ENCODE measurements at places on chromosomes 2 and 18. TPM values are rescaled to one million over a fixed set of nuclear protein-coding genes. Genes with fewer than 3 reads are reported as not detected.

DNA sequence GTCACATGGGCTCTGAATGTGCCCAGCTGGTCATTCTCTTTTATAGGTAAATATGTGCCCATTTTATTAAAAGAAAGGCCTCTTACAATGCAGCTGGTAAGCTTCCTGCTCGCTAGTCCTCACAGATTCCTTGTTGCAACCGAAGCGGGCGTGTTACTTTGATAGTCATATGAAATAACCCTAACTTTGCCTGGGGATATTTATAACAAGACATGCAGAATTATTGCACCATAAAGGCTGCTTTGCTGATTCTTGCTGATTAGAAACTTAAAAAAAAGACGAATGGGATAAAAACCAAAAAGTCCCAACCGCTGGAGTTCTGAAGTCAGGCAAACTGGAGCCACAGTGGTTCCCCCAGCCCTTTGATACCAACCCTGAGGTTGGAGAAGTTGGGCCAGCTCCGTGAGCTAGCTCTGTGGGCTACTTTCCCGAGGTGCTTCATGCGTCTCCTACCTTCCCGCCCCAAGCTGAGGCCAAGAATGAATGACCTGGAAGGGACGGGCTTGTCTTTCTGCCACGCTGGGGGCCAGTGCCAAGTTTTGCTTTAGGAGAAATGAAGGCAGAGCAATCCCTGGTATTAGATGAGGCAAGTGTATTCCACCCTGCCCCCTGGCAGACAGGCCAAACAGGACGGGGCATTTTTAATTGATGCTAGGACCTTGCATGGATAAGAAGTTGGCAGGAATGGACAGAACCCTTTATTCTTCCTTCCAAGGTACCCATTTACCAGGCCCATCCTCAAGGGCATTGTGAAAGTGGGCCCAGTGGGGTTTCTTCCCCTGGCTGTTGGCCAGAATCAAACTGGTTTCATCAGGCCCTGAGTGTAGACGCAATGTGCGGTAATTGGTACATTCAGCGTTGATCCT lies 140.4 kb downstream of the KCTD1 start:
- DNase-seq: no peak
- no peaks in the 10 kb centered on the region for H3K36me3 ChIP-seq
- no peak overlapping the region for H3K27ac ChIP-seq
- H3K4me1 ChIP-seq: no peaks in the 10 kb centered on the region

DNA sequence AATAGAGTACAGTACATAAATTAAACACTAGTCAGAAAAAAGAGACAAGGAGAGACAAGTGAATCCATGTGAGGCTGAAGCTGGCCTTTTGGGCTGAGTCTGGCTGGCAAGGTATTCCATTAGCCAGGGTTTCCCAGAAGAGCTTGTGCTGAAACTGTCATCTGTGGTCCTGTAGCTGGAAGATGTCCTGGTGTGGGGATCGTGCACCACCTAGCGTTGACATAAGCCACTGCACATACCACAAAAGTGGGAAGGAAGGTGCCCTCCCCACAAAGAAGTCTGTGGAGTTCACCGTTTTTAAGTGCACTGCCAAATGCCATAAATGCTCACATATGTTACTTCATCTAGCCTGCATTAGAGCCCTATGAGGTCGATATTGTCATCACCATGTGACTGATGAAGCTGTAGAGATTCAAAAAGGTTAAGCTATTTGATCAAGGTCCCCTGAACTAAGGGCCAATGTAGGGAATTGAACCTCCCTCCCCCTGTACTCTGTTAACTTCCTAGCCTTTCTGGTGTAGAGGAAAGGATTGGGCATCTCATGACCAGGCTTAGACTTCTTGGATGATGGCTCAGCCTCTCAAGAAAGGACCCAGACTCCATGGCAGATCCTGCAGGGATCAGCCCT lies 31.9 kb upstream of the GALNT14 start:
- no peaks in the 10 kb centered on the region for H3K4me1 ChIP-seq
- no peaks in the 10 kb centered on the region for H3K36me3 ChIP-seq
- DNase-seq: peak; percentile 36
- no peak overlapping the region for H3K27ac ChIP-seq

DNA sequence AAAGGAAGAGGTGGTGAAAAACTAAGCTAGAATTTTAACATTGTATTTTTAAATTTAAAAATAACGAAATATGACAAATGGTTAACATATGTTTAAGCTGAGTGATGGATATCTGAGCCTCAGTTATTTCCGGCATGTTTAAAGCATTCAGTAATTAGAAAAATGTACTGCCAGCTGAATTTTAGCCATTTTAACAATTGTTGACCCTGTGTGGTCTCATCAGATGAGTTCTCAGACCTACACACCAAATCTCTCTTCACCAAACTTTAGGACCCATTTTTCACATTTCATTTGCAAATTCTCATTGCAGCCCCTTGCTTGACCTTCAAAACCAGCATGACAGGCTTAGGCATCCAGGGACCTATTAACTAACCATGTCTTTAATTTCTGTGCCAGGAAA lies 91.5 kb upstream of the RGPD4 start:
- H3K27me3 ChIP-seq: no peaks in the 10 kb centered on the region
- H3K4me1 ChIP-seq: no peaks in the 10 kb centered on the region
- no peak overlapping the region for H3K27ac ChIP-seq
- no peak for DNase-seq
- no peaks in the 10 kb centered on the region for H3K36me3 ChIP-seq

DNA sequence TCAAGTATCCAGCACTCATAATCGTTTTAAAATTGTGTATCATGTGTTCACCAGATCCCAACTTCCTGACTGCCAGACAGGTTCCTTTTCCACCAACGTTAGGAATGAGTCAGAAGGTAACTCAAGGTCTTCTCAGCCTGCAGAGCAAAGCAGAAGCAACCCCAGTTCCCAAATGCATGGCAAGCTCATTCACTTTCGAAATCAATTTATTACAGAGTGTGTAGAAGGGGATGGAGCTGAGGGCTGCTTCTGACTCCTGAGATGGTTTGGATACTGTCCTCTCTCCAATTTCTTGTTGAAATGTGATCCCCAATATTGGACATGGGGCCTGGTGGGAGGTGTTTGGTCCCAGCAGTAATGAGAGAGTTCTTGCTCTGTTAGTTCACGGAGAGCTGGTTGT lies 114.5 kb downstream of the PIEZO2 start:
- no peak overlapping the region for H3K27ac ChIP-seq
- H3K36me3 ChIP-seq: no peaks in the 10 kb centered on the region
- H3K4me1 ChIP-seq: no peaks in the 10 kb centered on the region
- DNase-seq: no peak
- H3K27me3 ChIP-seq: peaks cover 4% of the 10 kb centered on the region

DNA sequence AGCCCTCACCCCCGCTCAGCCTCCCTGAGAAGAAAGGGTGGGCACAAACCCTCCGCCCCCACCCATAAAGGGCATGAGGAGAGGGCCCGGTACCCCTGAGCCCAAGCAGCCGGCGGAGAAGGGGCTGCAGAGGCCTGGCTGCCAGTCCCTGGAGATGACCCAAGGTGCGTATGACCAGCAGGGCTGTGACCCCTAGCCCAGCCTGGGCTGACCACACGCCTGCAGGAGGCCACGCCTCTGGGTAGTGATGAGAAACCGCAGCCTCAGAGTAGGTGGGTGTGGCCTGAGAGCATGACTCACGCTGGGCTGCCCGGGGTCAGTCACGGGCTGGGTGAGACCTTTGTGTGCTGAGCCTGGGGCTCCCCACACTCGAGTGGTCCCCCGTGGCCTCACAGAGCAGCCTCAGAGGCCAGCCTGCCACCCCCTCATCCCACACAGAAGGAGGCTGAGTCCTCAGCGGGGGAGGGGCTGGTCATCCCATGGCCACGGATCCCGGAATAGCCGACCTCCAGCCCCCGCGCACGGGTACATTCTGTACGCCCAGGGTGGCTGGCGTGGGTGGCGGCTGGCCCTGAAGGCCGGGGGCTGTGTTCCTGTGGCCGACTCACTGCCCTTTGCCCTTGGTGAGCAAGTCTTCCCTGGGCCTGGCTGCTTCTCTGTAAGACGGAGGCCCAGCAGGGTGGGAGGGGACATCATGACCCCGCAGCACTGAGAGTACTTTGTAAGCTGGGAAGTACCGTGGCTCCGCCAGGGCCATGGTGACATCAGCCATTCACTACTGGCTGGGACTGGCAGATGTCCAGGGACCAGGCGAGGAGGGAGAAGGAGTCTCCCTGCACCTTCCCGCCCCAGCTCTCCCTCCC lies 110.8 kb upstream of the OTOS start:
- H3K36me3 ChIP-seq: no peaks in the 10 kb centered on the region
- peaks cover 49% of the 10 kb centered on the region for H3K4me1 ChIP-seq
- H3K27me3 ChIP-seq: no peaks in the 10 kb centered on the region
- H3K27ac ChIP-seq: peak overlapping the region; percentile 92
- peak overlapping the region; percentile 48 for H3K4me3 ChIP-seq
- peak; percentile 90 for DNase-seq

- no peak overlapping the region for H3K4me3 ChIP-seq
- peaks cover 31% of the 10 kb centered on the region for H3K4me1 ChIP-seq
- DNase-seq: no peak
Measured at GRCh38 chr2:234997389-234997788, 45.6 kb downstream of the SH3BP4 start.

DNA sequence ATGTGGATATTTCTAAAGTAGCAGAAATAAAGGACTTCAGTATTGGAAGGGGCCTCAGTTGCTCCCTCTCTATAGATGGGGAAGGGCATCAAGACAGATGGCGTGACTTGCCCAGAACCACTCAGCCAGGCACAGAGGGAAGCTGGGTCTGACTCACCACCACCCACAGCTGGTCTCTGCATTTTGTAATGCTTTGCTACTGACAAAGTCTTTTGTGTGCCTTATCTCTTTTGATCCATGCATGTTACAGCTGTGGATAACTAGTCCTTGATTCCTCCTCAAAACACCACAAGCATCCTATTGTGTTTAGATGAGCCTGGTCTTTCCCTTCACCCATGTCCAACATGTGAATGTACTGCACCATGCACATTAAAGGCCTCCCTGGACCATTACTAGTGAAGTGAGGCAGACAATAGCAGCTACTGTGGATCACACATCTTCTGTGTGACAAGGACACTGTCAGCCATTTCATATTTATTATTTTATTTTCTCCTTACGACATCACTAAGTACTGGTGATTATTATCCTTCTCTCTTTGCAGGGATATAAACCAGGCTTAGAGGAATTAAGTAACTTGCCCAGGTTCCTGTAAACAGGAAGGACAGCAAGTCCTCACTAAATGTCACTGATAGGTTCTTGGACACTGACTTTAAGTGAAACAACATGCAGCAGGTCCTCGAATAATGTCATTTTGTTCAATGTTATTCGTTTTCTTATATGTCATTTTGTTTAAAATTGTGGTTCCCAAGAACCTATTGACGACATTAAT lies 29.6 kb upstream of the IL37 start:
- H3K4me3 ChIP-seq: no peak overlapping the region
- no peaks in the 10 kb centered on the region for H3K36me3 ChIP-seq
- H3K27me3 ChIP-seq: peaks cover 15% of the 10 kb centered on the region
- H3K27ac ChIP-seq: no peak overlapping the region
- no peaks in the 10 kb centered on the region for H3K4me1 ChIP-seq

DNA sequence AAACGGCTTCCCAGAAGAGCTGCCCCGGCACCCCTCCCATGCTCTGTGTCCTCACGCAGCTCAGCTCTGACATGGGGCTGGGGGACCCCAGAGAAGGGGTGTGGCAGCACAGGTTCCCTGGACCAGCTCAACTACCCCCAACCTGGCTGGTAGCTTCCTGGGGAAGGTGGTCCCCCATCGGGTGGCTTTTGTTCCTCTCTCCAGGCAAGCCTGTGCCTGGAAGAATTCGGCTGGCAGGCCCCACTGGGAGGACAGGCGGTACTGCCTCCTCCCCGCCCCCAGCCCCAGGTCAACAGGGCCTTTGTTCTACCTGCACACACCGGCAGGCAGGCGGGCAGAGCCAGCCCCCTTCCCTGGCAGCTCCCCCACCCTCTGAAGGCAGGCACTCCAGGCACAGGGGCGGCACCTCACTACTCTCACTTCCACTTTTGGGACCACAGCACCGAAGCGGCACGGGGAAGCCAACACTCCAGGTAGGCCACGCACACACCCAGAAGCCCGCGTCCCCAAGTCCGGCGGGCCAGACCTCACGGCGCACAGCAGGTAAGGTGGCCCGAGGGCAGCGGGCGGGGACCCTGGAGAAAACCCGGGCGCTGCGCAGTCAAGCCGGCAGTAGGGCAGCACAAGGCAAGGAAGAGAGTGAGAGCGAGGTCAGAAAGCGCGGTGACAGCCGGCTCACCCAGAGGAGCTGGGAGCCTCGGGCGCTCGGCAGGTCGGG lies 1.3 kb downstream of the HS6ST1 start:
- no peaks in the 10 kb centered on the region for H3K36me3 ChIP-seq
- H3K4me1 ChIP-seq: peaks cover 65% of the 10 kb centered on the region
- H3K27me3 ChIP-seq: no peaks in the 10 kb centered on the region
- H3K4me3 ChIP-seq: peak overlapping the region; percentile 92

GRCh38 chr2:10385501-10385900 lies 62.6 kb downstream of the ODC1 start:
- no peak for DNase-seq
- no peak overlapping the region for H3K4me3 ChIP-seq
- no peak overlapping the region for H3K27ac ChIP-seq
- H3K36me3 ChIP-seq: no peaks in the 10 kb centered on the region

DNA sequence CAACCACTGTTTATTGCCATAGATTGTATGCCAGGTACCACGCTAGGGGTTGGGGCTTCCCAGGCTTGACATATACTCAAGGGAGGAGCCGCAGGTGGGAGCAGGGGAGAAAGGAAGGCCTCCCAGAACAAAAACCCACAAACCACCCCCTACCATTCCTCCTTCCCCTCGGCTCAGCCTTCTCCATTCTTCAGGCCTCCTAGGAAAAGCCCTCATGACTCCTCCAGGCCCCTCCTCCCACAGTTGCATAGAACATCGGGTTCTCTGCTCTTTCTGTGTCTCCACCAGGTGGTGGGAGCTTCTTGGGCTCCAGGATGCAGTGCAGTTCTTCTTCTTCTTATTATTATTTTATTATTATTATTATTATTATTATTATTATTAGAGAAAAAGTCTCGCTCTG lies 80.3 kb downstream of the ZFP36L2 start:
- DNase-seq: no peak
- peaks cover 12% of the 10 kb centered on the region for H3K4me1 ChIP-seq
- H3K27me3 ChIP-seq: no peaks in the 10 kb centered on the region
- H3K4me3 ChIP-seq: no peak overlapping the region

DNA sequence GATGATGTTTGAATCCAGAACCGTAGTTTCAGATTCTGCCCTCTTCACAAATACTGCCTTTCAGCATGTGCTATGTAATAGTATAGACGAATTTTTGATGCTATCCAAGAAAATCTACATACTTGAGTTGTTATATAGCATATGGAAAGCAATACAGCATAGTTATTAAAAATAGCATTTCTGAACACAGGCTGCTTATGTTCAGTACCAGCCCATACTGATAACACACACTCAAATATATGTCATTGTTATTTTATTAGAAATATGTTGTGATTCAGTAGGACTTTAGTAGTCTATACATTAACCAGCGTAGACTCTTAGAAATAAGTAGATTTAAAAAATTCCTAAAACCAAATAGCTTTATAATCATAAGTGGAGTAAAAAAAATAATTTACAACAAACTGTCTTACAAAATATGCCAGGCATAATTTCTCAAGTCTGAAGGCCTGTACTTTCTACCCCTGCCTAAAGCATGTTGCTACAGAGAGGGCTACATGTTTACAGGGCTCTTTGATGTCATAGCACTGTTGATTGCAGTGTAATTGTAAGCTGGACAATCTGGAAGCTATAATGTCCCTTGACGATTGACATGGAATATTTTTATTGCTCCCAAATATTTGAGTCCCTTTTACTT lies 86.3 kb downstream of the ASXL3 start:
- no peak for DNase-seq
- H3K36me3 ChIP-seq: no peaks in the 10 kb centered on the region
- no peaks in the 10 kb centered on the region for H3K27me3 ChIP-seq
- no peak overlapping the region for H3K4me3 ChIP-seq
- no peak overlapping the region for H3K27ac ChIP-seq

GALR1 gene
- 0.05 TPM for total RNA-seq

IL1RN gene
- total RNA-seq: 0.33 TPM

MAPRE2 gene
- 120 TPM for total RNA-seq

CD8B2 gene
- not detected for total RNA-seq

KLHL30 gene
- total RNA-seq: 17.3 TPM
